ENCODE measurements at places on chromosomes 2 and 18.

- no peak for DNase-seq
These were observed 175.8 kb upstream of the TCF4 start for GRCh38 chr18:55763805-55764204.

GRCh38 chr18:13611142-13611600 is 115.2 kb downstream of the FAM210A start:
- peak; percentile 88 for DNase-seq

- DNase-seq: no peak
These were observed 70.0 kb upstream of the PSMD14 start for GRCh38 chr2:161238265-161238559.

DNA sequence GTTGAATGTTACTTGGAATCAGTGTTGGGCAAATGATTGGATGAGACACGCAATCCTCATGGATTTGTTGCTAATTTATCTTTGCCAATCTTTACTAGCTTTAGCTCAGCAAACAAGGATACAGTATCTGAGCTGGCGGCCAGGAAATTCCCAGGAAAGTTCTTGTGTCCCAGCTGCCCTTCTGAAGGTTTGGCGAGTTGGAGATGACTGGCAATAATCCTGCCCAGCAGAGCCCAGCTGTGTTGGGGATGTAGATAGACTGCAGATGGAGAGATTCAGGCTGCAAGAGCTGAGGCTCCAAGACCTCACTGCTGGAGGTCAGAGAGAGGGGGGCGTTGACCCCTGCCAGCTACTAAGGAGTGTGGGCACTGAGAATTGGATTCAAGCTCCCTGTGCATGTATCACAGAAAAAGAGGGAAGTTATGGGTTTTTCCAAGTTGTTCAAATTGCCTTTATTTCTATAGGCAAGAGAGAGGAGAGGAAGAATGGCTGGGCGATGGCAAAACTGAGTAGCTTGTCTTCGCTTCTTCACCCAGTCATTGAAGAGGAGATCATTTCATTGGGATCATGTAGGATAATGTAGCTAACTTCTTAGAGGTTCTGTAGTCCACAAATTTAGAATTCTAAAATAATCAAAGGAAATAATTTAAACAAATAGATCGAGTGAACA is 506.8 kb upstream of the LRATD1 start:
- DNase-seq: no peak
